Dorsolateral prefrontal cortex (tissue), 122 donors: ENCODE measurements at places on chromosomes 12 and 14.

- no peak for DNase-seq
Measured at GRCh38 chr12:126069549-126070165, 1004.4 kb downstream of the AACS start.

- DNase-seq = no peak
Measured at GRCh38 chr14:43765474-43765873, 741.6 kb downstream of the FSCB start.

DNA sequence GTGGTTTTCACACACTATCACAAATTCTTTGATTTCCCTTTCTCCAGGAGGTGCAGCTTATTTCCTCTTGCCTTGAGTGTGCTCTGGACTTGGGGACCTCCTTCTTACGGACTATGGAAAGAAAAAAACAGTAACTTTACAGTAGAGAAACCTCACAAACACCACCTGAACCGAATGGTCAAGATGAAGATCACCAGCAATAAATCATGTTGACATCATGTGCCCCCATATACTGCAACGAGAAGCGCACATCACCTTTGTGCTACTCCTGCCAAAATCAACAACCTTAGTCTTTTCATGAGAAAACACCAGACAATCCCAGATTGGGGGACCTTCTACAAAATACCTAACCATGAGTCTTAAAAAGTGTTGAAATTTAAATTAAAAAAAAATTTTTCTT lies 13.3 kb upstream of the NYNRIN start:
- no peak for DNase-seq

DNA sequence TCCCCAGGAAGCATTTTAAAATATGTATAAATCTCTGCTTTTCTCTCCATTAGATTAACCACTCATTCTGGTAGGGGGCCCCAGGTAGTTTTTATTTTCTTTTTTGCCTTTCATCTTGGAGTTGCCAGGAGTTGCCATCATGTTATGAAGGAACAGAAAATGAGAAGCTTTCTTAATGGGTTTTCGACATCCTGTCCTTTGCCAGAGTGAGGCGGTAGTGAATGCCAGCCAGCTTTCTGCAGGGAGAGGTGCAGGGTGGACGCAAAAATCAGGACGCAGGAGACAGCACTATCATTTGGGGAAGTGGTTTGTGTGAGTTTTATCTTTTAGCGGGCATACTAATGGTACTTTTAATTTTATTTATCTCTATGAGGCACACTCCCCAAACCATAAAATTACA lies 1.7 kb downstream of the RASSF8 start:
- DNase-seq = no peak

DNA sequence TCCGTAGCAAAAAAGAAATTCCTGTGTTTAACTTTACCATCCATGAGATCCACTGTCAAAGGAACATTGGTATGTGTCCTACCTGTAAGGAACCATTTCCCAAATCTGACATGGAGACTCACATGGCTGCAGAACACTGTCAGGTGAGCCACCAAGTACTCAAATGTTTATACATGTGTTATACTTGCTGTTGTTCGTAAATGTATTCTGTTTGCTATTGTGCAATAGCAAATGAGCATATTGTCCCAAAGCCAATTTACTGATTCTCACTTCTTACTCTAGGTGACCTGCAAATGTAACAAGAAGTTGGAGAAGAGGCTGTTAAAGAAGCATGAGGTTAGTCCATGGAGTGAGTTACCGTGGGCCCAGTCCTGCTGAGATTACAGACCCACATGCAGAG lies 9.4 kb downstream of the TRAFD1 start:
- DNase-seq = no peak

GRCh38 chr12:100372853-100373640 lies 16.2 kb downstream of the SLC17A8 start:
- no peak for DNase-seq

- no peak for DNase-seq
Measured at GRCh38 chr12:104737791-104738301, 220.2 kb downstream of the SLC41A2 start.

- no peak for DNase-seq
Measured at GRCh38 chr14:24665440-24665991, 31.5 kb upstream of the GZMB start.

DNA sequence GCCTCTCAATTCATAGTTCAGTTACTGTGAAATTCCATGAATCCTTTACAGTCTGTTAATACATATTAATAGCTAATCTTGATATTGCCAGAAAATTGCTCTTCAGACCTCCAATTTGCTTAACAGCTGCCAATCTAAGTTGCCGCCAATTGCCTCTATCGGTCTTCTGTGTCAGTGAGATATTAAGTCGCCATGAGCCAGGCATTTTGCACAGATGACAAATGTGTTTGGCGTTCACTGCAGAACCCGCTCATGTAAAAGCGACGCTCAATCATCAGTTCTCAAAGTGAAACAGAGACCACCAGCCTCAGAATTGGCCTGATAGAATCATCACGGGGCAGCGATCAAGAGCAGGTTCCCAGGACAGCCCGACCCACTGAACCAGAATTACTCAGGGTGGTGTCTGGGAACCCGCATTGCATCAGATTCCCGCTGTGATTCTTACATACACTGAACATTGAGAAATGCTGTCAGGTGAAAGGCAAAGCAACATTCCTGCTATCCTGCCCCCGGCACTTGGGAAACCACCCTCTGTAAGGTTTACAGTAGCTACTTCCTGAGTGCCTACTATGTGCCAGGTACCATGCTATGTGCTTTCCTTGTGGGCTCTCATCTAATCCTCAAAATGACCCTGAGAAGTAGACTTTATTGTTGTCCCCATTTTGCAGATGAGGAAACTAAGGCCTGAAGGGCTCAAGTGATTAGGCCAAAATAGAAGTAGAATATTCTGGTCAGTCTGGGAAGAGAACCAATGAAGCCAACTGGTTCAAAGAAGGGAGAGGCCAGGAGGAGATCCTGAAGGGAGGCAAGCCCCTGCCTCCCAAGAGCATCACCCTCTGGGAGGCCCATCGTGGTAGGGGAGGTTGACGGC lies 216.4 kb downstream of the SLC41A2 start:
- no peak for DNase-seq

GRCh38 chr12:126457776-126458175 lies 1392.5 kb downstream of the AACS start:
- no peak for DNase-seq

DNA sequence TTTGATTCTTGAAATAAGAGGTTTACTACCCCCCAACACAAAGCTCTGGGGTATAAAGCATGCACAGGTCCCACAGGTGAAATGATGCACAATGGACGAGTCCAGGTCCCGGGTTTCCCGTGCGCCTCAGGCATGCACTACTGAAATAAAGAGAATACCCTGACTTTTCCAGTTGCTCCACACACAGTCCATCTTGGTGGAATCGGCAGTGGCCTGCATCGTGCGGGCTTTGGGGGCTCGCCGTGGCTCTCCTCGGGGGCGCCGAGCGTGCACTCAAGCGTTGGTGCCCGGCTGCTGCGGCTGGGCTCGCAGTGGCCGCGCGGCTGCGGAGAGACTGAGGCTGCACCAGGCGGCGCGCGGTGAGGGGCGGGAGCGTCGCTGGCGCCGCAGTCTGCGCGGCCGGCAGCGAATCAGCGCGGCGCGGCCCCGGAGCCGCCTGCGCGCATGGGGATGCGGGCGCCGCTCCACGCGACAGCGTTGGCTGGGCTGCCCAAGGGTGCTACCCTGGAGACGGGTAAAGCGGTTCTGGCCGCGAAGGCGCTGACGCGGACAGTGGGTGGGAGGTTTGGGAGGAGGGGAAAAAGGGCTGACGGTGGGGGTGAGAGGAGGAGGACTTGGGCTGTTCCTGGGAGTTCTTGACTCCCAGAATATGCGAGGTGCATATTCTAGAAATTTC lies 53.8 kb upstream of the CCDC175 start:
- peak; percentile 60 for DNase-seq

GRCh38 chr12:122825773-122826724 lies 9.2 kb upstream of the HIP1R start:
- DNase-seq = no peak

- no peak for DNase-seq
Measured at GRCh38 chr14:31126680-31127079, 80.9 kb downstream of the HECTD1 start.

DNA sequence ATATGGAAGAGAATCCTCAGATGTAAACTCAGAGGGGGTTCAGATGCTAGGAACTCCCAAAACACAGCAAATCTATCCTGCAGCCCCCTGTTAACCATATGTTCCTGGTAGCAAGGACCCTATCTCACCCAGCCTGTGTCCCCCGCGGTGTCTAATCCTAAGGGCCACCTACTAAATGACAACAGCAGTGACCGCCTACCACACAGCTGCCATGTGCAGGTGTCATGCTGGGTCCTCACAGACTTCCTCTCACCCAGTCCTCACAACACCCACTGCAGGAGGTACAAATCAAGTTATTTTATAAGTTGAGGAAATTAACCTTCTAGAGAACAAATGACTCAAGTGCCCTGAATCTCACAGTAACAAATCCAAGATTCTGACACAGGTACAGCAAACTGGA lies 73.9 kb downstream of the ITPK1 start:
- DNase-seq = no peak

- no peak for DNase-seq
Measured at GRCh38 chr14:102097441-102098135, 10.7 kb upstream of the HSP90AA1 start.

GRCh38 chr12:81758421-81759189 lies 545 bp downstream of the PPFIA2 start:
- DNase-seq = peak; percentile 72

- DNase-seq = no peak
Measured at GRCh38 chr14:76328457-76329137, 47.3 kb upstream of the ESRRB start.

DNA sequence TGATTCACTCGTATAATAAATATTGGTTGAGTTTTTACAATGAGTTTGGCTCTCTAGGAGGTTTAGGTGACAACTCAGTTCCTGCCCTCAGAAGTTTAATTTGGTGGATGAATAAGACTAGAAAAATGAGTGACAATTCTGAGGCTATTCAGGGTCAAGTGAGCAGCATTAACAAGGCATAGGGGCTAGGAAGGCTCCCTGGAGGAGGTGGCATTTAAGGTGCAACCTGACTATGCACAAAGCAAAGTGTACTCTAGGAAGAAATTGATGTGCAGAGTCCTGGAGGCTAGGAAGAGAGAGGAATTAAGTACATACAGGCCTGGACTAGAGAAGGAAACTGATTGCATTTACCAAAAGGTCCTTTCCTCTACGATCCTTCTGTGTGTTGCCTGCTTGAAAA lies 440.3 kb downstream of the MED13L start:
- no peak for DNase-seq

DNA sequence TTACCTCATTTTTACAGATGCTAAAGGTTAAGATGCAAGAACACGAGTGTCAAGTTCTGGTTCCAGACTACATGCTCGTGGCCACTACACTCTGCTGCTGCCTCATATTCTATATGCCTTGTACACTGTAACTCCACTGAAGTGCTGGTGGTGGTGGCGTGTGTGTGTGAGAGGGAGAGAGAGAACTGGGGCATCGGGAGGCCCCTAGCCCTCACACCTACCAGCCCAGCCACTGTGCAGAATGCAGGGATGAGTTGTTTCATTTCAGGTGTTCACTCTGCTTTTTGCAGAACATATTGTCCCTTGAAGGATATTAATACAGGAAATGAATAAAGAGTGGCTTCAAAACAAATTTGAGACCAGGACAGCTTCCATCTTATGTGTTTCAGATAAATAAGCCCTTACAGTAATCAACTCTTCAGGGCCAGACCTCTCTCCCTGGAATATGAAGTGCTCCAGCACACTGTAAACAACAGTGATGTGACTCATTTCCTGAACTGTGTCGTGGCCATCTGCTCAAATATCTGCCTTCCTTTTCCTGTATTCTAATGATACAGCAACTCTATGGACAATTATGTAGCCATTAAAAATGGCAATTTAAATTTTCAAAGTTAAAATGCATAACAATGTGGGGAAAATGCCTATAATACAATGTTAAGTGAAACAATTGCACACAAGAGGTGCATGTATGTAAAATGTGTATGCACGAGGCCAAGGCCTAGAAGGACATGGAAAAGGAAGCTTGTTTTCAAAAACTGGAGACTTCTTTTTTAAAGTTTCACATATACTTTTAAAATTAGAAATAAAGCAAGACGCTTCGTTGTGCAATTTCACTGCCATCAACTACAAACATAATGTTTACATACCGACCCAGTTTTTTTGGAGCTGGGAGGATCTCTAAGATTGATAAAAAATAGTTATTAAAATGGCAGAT lies 215.4 kb downstream of the PELI2 start:
- no peak for DNase-seq

- DNase-seq = no peak
Measured at GRCh38 chr12:21054334-21054733, 76.7 kb upstream of the SLCO1B1 start.

- DNase-seq = no peak
Measured at GRCh38 chr14:37114002-37114401, 58.4 kb downstream of the SLC25A21 start.

DNA sequence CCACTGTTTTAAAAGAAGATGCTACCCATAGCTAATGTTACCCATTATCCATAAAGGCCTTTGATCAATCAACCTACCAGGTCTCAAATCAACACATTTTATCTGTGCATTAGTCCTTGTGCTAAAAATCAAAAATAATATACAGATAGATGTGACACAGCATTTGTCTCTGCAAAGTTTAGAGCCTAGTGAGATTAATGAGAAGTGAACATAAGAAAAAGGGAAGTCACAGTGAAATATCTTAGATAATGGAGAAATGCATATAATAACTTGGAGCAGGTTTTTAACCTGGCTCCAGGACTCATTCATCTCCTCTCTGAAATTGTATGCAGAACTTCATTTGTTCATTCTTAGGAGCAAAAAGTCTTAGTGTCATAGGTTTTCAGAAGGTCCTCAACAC lies 7.2 kb downstream of the PDE3A start:
- DNase-seq = no peak

DNA sequence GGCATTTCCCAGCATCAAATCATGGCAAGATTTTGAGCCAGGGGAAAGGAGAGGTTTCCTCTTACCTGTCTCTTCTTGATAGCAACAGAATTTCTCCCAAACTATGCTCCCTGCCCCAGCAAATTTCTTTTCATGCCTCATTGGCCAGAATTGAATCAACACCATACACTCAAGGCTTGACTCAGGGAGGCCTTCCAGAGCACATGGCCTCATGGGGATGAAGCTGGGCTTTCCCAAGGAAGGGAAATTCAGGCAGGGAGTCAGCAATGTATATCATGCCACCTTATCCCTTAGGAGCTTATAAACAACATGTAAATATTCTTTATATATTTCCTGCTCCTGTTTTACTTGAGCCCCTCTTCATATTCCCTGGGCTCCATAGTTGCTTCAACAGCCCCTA lies 62.1 kb downstream of the ARF6 start:
- DNase-seq = no peak

- peak; percentile 58 for DNase-seq
Measured at GRCh38 chr12:54352891-54353874, 11.1 kb downstream of the GPR84 start.

DNA sequence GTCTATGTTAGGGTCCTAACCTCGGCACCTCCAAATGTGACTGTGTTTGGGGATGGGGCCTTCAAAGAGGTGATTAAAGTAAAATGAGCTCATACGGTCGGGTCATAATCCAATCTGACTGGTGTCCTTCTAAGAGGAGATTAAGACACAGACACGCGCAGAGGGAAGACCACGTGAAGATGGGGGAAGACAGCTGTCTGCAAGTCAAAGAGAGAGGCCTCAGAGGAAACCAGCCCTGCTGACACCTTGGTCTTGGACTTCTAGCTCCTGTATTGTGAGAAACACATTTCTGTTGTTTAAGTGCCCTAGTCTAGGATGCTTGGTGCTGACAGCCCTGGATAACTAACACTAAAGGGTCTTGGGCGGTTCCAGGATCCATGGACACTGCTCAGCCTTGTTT lies 109.6 kb downstream of the DICER1 start:
- DNase-seq = peak; percentile 8

- no peak for DNase-seq
Measured at GRCh38 chr12:27534765-27535161, 10.8 kb downstream of the PPFIBP1 start.

- no peak for DNase-seq
Measured at GRCh38 chr12:118501489-118501888, 125.1 kb downstream of the SUDS3 start.
